NCI-H1048 (cell line): ENCODE measurements at places on chromosomes 5 and 9.

DNA sequence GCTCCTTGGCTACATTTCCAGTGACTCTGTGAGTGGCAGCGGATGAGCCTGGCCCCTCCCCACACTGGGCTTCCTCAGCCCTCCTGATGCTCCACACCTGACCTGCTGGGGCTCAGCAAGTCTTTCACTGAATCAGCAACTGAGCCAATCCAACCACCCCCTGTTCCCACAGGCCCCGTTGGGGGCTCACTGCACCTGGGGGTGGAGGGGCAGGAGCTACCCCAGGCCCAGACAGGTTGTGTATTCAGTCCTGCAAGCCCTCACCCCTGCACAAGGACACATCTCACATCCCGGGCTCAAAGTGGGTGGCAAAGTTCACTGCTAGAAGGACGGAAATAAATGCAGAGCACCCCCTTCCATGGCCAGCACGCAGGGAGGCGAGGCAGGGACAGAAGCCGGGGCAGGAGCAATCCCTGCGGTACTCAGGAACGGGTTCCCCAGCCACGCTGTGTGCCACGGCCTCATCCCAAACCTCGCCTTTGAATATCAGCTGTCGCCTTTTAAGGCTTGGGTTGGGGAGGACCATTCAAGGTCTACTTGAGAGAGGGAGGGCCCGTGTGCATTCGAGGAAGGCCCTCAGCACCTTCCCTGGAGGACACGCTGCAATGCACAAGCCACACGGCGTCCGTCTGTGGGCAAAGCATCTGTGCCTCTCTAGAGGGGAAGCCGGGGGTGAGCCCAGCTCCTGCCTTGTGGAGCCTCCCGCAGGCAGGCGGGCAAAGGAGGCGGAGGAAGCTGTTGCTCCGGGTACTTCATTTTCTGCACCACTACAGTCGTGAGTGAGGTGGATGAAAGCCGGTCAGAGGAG is 75.0 kb upstream of the SARDH start:
- DNase-seq, result no peak

GRCh38 chr9:12698266-12698665 is 5.1 kb downstream of the TYRP1 start:
- DNase-seq, result no peak

- DNase-seq, result no peak
Observed at GRCh38 chr9:107323836-107324585, 40.9 kb downstream of the RAD23B start.

- DNase-seq, result no peak
Observed at GRCh38 chr9:73219985-73220626, 68.4 kb downstream of the ANXA1 start.

GRCh38 chr5:41277476-41278245 is 64.3 kb upstream of the C6 start:
- no peak for DNase-seq

GRCh38 chr5:91848453-91848852 is 465.3 kb upstream of the ARRDC3 start:
- no peak for DNase-seq

GRCh38 chr9:4799033-4799430 is 6.3 kb downstream of the RCL1 start:
- no peak for DNase-seq
